ENCODE measurements at places on chromosomes 3 and 15.

DNA sequence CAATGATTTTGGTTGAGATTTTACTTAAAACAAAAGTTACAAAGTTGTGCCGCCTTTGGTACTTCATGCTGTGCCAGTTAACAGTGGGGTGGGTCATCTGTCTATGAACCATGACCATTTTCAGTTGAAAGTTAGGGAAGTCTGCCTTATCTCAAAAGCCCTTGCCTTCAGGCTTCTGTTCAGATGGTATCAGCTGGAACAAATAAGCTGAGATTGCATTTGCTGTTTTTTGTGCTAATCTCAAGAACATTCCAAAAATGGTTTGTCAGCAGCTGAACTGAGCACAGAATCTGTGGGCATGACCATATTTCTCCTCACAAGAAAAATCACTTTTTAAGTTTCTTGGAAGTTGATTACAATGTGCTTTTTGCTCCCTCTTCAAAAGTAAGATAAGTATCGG, 142.3 kb downstream of the IL5RA start:
- no peak for DNase-seq

DNA sequence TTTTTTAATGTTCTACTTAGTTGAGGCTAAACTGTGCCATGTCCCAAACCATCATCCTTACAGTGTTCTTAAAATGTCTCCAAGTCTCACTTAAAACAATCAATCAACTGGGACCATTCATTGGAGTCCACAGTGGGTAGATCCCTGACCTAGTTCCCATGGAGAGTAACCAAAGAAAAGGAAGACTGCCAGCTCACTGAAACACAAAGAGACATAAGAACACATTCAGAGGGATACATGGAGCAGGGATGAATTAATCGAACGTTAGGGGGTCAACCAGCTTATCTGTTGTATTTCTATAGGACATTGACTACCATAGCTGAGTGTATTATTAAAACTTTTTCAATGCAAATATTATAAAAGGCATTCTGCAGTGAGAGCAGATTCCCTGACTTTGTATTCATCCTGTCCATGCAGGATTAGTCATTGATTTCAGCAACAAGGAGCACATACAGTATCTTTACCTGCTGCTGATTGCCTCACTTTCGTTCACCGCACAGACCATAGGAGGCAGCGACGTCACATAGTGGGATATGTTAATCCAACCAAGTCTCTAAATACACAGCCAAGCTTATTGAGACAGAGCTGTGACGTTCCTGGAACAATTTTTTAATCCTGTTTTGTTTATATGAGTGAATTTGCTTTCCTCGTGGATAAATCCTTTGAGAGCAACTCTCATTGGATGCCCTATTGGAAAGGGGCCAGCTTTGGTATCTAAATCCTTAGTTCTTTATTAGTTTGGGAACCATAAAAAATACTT, 364.9 kb upstream of the RBMS3 start:
- DNase-seq, result peak; percentile 35

DNA sequence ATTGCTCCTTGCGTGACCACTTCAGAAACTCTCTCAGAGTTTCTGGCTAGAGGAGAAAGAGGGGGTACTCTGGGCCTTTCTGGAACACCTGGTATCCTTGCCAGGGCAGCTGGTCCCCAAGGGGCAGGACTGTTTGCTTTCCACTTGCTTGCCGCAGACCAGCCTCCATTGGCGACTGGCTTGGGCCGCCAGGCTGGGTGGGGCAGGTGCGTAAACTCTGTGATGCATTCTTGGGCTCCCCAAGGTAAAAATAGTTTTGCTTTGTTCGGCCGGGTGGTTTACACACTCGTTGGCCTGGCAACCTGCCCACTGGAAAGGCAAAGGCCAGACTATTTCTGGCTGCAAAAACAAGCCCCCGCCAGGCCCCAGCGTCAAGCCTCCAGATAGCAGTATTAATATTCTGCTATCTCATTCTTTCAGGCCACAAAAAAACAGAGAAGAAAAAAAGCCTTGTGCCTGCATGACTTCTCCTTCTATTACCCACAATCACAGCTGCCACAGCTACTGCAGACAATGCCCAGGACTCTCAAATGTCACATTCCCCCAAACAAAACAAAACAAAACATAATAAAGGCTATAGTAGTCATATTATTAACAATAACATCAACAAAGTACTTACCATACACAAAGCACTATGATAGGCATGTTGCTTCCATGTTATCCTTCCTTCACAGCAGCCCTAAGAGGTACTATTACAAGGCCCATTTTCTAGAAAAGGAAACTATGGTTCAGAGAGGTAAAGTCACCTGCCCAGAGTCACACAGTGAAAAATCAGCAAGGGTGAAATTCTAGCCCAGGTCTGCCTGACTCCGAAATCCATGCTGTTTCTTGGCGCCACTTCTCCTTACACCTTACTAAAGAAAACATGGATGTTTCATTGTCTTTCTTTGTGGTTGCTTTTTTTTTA, 14.0 kb upstream of the SSUH2 start:
- peak; percentile 99 for DNase-seq

GRCh38 chr3:155488671-155489070, 195.2 kb upstream of the STRIT1 start:
- no peak for DNase-seq

DNA sequence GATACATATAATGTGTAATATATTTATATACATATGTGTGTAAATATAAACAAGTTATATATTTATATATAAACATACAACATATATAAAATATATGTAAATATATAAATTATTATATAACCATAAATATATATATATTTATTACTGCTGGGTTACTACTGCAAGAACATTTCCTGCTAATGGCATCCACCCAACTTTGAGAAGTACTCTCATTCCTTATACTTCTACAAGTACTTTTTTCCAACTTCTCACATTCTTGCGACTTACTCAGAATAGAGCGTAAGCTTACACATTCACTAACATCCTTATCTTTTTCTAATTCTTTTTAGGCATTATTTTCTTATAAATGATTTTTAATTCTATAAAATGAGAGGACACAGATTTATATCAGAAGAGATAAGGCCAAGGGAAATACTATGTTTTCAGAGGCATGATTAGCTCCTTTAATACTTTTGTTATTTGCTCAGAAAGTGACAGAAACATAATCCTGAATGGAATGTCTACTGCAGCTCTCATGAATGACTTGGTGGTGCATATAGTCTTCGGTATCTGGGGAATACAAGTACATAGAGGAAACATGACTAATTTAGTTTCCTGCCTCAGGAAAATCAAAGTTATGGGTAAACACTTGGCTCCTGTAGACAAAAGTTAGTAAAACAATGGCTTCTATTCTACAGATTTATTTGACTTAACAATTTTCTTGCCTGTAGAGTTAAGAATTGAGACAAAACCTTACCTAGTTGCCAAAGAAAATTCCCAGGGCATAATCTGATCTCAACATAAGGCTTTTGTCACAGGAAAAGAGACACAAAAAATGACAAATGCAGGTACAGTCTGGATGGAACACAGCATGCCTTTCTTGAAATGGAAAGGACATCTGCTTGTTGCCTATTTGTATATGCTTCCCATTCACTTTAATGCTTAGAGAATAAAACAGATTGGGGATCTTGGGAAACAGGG, 453.9 kb downstream of the SQOR start:
- DNase-seq, result no peak

DNA sequence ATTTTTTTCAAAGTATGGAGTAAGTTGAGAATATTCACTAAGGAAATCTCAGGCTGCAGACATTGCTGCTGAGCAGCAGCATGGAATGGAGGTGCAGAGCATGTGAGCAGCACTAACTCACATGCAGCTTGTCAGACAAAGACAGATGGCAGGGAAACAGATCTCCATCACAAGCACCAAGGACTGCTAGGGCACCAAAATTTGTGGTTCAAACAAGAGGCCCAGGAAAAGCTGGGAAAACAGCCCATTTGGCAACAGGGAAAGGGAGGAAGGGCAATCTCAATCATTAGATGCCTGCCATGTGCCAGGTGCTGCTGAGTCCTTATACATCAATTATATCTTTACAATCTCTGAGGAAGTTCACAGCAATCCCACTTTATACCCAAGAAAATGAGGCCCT, 47.2 kb upstream of the EIF1B start:
- no peak for DNase-seq

GRCh38 chr3:172939651-172940293, 189.2 kb downstream of the ECT2 start:
- peak; percentile 13 for DNase-seq

GRCh38 chr15:77064539-77065308, 6.2 kb downstream of the TSPAN3 start:
- DNase-seq, result no peak

GRCh38 chr15:42324308-42324707, 35.0 kb upstream of the CAPN3 start:
- DNase-seq, result peak; percentile 49

DNA sequence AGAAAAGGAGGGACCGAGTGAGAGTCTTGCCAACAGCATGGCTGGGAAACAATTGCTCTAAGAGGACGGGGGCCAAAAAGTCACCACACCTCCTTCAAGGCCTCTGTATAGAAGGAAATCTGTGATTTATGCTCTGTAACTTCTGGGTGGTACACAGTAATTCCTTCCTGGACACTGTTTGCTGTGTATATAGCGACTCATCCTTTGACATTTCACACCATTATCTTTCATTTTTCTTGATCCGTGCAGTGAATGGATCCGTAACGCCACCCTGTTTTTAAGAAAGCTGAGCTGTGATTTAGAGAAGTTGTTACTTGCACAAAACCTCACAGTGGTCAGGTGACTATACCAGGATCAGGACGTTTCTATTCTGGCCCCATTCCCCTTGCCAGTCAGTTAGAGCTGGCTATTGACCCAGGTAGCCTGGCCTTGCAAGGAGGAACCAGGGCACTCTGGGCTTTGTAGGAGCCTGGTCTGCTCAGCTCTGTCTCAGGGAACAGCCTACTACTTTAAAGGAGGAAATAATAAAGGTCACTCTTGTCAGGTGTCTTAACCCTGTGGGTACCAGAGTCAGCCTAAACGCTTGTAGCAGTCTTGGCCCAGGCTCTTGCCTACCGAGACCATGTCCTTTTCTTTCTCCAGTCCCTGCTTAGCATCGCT, 86.5 kb upstream of the MYZAP start:
- no peak for DNase-seq

GRCh38 chr3:61955483-61955882, 394.1 kb downstream of the PTPRG start:
- DNase-seq, result no peak

- DNase-seq, result no peak
These were observed 332.5 kb upstream of the SEMA6D start for GRCh38 chr15:47384776-47385175.

DNA sequence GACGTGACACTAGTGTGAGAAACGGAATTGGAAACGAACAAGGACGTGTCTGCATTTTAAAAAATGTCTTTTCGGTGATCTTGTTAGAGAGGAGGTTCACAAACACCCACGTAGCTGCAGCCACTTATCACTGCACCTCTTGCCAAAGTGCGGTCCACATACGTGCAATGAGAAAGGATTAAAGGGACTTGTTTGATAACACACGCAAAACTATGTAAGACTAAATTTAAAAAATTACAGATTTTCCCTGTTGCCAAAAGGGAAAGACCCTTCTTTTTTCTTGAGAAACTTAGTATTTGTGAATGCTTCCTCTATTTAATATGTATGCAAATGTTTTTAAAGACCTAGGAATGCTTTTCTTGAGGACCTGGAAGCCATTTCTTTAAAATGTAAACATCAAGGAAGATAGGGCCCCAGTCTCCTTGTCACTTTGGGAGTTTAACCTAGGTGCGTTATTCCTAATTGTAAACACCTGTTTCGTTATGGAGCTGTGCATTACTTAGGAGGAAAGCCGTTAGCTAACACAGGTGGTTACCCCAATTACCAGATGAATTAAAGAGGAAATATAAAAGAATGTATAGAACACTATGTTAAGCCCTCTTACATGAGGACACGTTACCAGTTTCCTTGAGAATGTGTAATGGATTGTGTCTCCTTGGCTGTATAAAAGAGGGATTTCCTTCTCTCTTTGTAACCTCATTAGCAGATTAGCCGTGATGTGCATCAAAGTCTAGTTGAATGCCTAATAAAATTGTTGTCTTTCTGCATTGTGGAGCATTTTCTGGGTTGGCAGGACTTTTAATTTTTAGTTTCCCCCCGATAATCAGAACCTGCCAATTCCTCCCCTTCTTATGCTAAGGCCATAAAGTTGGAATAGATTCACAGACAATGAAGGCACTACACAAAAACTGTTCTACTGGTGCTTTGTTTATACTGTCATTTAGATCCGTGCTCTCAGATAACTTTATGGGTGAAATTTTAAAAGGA, 1.0 kb downstream of the LEKR1 start:
- DNase-seq, result no peak

- DNase-seq, result peak; percentile 96
These were observed 263.6 kb upstream of the HES1 start for GRCh38 chr3:193872265-193872753.

DNA sequence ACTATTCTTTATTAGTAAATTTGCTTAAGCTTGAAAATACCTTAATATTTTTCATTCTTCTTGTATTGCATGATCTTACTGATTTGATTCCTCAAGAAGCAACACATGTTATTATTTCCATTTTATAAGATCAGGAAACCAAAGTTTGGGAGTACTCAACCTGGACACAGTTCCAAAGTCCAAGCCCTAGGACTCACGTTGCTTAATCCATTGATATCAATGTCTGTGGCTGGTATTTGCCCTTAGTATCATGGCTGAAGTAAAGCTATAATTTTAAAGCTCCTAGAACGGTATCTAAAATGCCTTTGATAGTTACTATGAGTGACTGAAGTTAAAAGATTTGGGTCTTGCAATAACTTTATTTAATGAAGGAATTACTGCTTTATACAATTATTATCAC, 1045.3 kb downstream of the TUSC7 start:
- DNase-seq, result no peak

GRCh38 chr15:77853008-77853328, 220.3 kb upstream of the LINGO1 start:
- no peak for DNase-seq

DNA sequence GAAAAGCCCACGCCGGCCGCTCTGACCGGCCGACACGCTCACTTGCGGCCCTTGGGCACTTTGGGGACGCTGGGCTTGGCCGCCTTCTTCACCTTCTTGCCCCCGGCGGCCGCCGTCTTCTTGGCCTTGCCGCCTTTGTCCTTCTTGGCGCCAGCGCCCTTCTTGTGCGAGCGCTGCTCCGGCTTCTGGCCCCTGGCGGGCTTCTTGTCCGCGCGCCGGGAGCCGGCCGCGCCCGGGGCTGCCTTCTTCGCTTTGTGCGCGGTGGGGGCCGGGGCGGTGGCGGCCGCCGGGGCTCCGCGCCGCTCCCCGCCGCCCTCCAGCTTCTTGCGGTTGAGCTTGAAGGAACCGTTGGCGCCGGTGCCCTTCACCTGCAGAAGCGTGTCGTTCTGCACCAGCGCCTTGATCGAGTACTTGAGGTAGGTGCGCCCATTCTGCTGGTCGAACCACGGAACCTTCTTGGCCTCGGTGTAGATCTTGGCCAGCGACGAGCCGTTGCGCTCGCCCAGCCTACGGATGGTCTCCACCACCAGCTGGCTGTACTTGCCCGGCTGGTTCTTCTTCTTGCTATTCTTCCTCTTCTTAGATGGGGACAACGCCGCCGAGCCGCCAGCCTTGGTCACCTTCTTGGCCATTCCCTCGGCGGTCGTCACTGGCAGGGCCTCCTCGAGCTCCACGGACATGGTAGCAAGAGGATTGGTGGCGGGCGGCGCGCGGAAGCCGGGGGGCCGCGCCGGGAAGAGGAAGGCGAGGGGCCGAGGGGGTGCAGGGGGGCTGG, 36.7 kb downstream of the HMCES start:
- peak; percentile 26 for DNase-seq
